ENCODE measurements at places on chromosomes 12 and 14.

DNA sequence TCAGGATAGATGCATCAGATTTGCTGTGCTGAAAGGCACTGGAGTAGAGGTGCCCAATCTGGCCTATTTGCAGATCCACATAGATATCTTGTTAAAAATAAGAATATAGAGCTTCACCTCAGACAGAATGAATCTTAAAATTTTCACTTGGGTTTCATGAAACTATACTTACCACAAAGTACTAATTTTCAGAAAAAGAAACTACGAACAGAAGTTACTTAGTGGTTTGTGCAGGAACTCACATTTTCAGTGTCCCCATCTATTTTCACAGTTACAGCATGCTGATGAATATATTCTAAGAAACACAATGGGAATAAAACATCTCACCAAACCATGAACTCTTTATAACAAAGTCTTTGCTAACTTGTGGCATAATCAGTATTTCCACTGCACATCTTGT lies 449.4 kb downstream of the RERGL start:
- no peak for DNase-seq

GRCh38 chr12:104799458-104799857 lies 158.6 kb downstream of the SLC41A2 start:
- DNase-seq, result no peak

DNA sequence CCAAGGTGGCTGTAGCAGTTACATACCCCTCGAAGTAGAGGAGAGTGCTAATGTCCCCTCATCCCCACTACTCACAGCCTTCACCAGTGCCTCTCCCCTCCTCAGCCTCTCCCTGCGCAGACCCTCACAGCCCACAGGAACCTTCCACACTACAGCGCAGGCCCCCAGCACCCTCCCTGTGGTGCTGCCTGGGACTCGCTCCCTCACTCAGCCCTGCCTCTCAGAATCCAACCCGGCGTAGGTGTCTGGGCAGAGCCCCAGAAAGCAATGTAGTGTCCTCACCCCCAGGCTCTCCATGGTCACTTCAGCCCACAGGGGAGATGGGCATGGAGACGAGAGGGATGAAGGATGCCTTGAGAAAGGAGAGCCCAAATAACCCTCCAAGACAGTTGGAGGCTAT lies 10.9 kb upstream of the ZNF740 start:
- no peak for DNase-seq

GRCh38 chr12:18246066-18246465 lies 15.3 kb upstream of the PIK3C2G start:
- no peak for DNase-seq

- DNase-seq, result no peak
Observed at GRCh38 chr12:114668151-114668885, 15.7 kb downstream of the TBX3 start.

DNA sequence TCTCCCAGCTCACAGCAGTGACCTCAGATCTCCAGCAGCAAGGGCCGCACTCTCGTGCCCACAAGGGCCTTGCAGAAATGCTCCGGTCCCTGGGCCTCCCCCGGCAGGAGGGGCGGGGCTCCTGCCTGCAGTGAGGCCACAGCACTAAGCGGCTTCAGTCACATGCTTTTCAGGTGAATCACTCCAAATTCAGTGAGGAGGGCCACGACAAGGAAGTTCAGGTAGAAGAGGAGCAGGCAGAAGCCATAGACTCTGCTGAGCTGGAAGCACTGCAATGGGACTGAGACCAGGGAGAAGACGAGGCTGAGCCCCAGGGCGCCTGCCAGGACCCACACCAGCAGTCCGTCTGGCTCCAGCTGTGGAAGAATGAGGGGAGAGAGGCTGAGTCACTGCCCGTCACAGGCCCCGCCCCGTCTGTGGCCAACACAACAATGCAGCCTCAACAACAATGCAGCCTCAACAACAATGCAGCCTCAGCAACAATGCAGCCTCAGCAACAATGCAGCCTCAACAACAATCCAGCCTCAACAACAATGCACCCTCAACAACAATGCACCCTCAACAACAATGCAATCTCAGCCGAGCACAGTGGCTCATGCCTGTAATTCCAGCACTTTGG lies 35.2 kb downstream of the SLC8B1 start:
- no peak for DNase-seq

- DNase-seq, result no peak
Observed at GRCh38 chr14:76669770-76670169, 91.5 kb upstream of the VASH1 start.

- DNase-seq, result peak; percentile 19
Observed at GRCh38 chr12:18165422-18165871, 75.5 kb upstream of the RERGL start.

DNA sequence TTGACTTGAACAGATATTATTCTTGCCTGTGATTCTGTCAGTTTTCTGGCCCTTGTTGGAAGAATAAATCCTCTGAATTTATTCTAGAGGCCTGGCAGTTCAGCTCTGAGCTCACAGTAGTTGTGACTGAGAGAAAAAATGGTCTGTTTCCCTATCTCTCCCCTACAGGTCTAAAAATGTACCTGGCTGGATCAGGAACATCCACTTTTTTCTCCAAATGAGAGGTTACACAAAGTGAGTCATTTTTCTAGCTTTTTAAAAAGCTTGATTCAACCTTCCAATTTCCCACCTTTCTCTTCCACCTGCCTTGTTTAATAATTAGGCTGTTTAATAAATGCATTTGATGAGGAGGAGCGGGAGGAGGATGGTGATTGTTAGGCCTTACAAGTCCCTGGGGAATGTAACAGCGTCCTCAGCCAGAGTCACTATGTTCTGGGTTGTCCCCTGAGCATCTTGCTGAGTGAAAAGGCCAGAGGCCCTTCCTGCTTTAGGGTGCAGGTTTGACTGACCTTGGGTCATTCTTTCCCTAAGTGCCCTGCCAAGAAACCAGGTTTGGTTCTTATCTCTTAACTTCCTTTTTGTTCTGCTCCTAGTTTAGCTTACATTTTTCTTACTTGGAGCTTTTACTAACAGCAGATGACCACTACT lies 91.7 kb upstream of the FUT8 start:
- no peak for DNase-seq

DNA sequence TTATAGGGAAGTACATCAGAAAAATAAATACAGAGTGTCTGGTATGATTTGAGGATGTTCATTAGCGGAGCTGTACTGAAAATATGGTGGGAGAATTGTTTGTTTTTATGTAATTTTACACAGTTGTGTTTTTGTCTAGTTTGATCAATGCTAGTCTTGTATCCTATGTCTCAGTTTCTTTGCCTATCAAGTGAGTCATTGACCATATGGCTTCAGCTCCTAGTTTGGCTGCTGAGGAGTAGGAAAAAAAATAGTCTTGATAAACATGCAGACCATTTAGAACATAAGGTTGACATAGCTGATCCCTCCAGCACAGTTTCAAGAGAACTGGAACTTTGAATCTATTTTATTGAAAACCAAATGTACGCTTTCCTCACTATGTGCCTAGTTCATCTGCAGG lies 1292.1 kb upstream of the FLRT2 start:
- no peak for DNase-seq

DNA sequence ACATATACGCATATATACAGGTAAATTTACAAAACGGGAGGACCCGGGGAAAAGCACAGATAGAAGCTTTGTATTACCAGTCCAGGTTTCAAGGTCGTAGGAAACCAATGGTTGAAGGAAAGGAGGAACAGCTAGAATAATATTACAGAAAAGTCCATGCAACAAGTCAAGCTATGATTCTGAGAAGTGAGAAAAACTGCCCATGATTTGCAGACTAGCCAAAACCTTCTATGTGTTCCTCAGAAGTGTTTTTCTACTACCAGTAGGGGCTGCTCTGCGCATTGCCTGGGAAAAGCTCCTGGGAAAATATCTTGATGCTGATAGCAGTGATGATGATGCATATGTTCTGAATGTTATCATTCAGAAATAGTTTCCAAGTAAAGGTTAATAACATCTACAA lies 2.2 kb downstream of the PDZRN4 start:
- no peak for DNase-seq

DNA sequence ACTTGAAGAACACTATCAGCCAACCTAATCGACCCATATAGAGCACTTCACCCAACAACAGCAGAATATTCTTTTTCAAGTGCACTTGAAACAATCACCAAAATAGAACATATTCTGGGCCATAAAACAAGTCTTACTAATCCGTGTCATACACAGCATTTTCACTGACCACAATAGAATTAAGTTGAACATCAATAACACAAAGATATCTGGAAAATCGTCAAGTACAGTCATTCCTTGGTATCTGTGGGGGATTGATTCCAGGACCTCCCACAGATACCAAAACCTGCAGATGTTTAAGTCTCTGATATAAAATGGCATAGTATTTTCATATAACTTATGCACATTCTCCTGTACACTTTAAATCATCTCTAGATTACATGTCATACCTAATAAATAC lies 295.7 kb downstream of the BCL11B start:
- no peak for DNase-seq

DNA sequence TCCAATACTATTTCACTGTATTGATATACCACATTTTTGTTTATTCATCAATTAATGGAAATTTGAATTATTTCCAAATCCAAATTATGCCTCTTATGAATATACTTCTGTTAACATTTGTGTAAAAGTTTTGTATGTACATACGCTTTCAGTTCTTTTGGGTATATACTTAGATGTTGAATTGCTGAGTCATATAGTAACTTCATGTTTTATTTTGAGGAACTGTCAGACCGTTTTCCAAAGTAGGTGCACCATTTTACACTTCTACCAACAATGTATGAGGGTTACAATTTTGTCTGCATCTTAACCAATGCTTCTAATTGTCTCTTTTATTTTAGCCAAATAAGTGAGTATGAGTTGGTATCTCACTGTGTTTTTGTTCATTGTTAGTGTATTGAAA lies 10.2 kb upstream of the CCER1 start:
- DNase-seq, result no peak

- no peak for DNase-seq
Observed at GRCh38 chr12:42583016-42583415, 6.5 kb downstream of the PRICKLE1 start.

DNA sequence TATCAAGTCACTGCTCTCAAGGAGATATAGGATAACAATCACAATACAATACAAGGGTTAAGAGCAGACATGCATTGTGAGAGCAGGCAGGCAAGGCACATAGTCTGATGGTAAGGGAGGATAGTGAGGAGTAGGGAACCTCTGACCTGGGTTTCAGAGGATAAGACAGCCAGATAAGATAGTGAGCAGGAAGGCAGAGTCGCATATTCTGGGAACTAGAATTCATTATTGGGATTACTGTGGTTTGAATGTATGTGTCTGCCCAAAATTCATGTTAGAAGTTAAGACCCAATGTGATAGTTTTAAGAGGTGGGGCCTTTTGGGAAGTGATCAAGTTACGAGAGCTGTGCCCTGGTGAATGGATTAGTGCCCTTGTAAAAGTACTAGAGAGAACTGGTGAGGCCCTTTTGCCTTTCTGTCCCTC lies 14.4 kb upstream of the ATF1 start:
- DNase-seq, result no peak

DNA sequence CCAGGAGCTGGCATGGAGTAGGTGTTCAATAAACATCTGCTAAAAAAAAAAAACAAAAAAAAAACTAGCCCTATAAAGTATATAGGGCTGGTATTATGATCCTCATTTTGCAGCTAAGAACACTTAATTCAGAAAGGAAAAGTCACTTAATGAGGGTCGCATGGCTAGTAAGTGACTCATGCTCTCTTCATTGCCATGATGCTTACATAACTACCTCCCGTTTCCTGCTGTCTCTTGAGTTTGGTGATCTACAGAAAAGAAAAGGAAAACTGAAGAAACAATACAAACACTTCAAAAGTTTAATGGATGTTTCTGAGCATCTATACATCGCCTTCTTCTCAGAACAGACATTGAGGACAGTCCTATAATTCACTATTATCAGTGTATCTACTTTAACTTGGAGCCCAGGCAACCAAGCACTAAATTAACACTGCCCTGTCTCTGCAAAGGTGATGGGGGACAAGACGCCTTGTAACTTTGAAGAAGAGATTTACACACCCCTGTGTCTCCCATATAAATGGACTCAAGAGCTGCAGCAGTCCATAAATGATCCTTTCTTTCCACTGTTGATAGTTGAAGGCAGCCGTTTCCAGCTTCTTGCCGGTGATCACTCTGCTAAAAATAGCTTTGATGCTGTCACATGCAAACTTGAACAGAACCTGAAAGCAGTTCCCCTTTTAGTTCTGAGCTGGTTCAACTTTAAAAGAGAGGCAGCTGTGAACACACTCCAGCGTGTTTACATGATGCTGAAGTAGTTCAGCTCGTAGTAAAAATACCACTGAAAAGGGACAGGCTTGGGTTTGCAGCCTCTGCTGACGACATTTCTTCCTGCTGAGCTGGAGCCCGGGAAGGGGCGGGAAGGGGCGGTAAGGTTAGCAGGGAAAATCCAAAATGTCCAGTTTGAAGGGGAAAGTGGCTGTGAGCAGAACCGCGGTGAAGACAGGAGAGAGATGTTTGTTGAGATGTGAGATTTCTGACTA lies 113.3 kb downstream of the FOXN3 start:
- DNase-seq, result peak; percentile 72

GRCh38 chr12:56801661-56802622 lies 38.8 kb downstream of the HSD17B6 start:
- DNase-seq, result no peak

DNA sequence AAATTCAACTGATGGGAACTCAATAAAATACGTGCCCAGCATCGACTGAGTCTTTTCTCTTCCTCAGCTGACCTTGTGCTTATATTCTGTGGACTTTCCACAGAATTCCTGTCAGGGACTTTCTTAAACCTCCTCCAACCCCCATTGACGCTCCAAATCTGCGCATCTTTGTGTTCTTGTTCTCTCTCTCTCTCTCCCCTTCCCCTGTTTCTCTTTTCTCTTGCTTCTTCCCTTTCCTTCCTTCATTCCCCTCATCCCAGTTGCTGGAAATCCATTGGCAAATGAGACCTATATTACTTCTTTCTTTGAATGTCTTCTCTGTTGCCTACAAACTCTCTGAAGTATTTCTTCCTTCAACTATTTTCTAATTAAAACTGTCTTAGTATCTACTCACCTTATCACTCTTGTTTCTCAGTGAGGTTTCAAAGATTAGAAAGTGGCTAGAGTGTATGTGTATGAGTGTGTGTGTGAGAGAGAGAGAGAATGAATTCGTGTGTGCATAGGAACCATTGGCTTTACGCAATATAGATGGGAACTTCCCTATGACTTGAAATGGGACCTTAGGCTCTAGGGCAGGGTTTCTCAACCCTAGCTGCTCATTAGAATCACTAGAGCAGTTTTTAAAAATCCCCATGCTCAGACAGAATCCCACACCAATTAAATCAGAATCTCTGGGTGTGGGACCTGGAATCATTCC lies 41.8 kb upstream of the DHRS7 start:
- DNase-seq, result no peak
